ENCODE measurements at places on chromosomes 3 and 15. TPM values are rescaled to one million over a fixed set of nuclear protein-coding genes. Genes with fewer than 3 reads are reported as not detected.
A peak's percentile ranks its signal among the peaks of the same experiment; 100 is the strongest.

DNA sequence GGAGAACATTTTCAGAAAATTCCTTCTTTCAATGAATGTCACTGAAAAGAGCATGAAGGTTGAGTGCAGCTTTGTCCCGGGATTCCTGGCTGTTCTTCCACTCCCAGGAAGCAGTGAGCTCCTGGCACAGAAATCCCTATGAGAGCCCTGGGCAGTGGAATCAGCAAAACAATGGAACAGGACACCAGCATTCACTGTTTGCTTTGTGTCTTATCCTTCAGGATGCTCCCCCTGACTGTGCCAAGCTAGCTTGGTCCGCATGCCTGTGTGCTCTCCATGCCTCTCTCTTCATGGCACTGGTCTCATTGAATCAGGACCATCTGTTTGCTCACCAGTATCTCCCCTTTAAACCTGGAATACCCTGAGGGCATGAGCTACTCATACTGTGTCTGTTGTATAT, 102.0 kb upstream of the GADL1 start:
- no peaks in the 10 kb centered on the region for H3K4me1 ChIP-seq
- H3K36me3 ChIP-seq, result no peaks in the 10 kb centered on the region
- DNase-seq, result no peak
- no peak overlapping the region for H3K4me3 ChIP-seq
- peaks cover 3% of the 10 kb centered on the region for H3K27me3 ChIP-seq
- H3K27ac ChIP-seq, result no peak overlapping the region

The COL6A5 gene
- not detected for total RNA-seq

The CAND2 gene
- total RNA-seq, result 0.09 TPM

DNA sequence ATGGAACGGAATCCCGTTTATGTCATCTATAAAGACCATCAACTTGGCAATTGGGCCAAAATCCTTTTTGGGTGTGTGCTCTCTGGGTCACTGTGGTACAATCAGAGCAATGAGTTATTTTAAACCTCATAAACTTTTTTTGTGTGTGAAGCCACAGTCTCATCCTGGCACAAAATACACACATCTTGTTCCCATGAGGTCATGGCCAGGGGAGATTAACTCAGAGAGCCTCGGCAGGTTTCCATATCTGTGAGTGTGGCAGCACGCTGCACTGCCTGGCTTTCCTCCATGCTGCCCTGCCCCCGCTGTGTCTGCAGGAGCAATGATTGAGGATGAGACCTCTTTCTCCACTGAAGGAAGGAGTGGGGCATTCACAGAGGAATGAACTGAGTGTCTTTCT, 54.0 kb upstream of the DLG1 start:
- H3K27me3 ChIP-seq, result peaks cover 30% of the 10 kb centered on the region
- no peak overlapping the region for H3K27ac ChIP-seq
- no peak for DNase-seq
- H3K4me3 ChIP-seq, result no peak overlapping the region
- H3K36me3 ChIP-seq, result no peaks in the 10 kb centered on the region

The XCR1 gene
- not detected for total RNA-seq

DNA sequence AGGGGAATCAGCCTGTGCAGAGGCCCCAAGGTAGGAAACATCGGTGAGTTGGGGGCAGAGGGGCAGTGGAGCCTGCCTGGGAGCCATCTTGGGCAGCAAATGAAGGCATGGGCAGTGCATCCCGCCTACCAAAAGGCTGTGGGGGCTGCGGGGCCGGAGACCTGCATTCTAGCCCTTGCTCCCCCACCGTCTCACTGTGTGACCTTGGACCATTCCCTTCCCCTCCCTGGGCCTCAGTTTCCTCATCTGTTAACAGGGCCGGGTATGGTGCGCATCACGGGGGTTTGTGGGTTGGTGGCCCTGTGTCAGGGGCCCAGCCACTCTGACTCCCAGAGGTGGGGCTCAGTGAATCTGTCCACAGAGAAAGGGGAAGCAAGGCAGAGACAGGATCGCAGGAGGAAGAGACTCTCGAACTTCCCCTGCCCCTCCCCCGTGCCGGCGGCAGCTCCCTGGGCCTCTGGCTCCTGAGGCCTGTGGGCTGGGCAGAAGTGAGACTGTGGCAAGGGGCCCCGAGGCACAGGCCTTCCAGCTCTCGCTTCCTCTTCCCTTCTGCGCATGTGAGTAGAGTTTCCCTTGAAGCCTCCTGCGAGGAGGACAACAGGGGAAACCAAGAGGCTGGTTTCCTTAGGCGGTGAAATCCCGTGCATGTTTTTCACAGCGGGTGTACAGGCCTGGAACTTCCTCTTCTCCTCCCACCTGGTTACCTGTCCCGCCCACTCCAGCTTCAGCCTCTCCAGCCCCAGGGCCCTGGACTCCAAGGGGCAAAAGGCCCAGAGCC, 42.9 kb downstream of the IDH2 start:
- H3K4me1 ChIP-seq, result peaks cover 30% of the 10 kb centered on the region
- peak; percentile 84 for DNase-seq
- H3K4me3 ChIP-seq, result peak overlapping the region; percentile 35
- no peaks in the 10 kb centered on the region for H3K27me3 ChIP-seq
- peak overlapping the region; percentile 85 for H3K27ac ChIP-seq
- H3K36me3 ChIP-seq, result no peaks in the 10 kb centered on the region

The SPINT1 gene
- 3.7 TPM for total RNA-seq

GRCh38 chr15:31328969-31329639, 2.5 kb downstream of the KLF13 start:
- peak overlapping the region; percentile 95 for H3K4me3 ChIP-seq
- H3K27ac ChIP-seq, result peak overlapping the region; percentile 91
- H3K4me1 ChIP-seq, result peaks cover 54% of the 10 kb centered on the region
- peaks cover 25% of the 10 kb centered on the region for H3K36me3 ChIP-seq

The CRTAP gene
- total RNA-seq, result 40.3 TPM

- no peak overlapping the region for H3K4me3 ChIP-seq
- peak; percentile 64 for DNase-seq
- H3K27me3 ChIP-seq, result peaks cover 3% of the 10 kb centered on the region
- H3K4me1 ChIP-seq, result peaks cover 34% of the 10 kb centered on the region
- H3K27ac ChIP-seq, result no peak overlapping the region
- peaks cover 35% of the 10 kb centered on the region for H3K36me3 ChIP-seq
Observed at GRCh38 chr3:122497425-122497824, 17.3 kb downstream of the KPNA1 start.

The TMEM40 gene
- total RNA-seq, result not detected

- no peak overlapping the region for H3K27ac ChIP-seq
- H3K4me1 ChIP-seq, result no peaks in the 10 kb centered on the region
- no peaks in the 10 kb centered on the region for H3K27me3 ChIP-seq
- H3K4me3 ChIP-seq, result no peak overlapping the region
Observed at GRCh38 chr3:33125840-33126239, 12.0 kb downstream of the CRTAP start.

- H3K4me3 ChIP-seq, result no peak overlapping the region
- no peak for DNase-seq
- H3K27ac ChIP-seq, result no peak overlapping the region
- H3K27me3 ChIP-seq, result no peaks in the 10 kb centered on the region
Observed at GRCh38 chr3:38375072-38375471, 28.5 kb downstream of the XYLB start.

GRCh38 chr3:69226071-69226470, 103.7 kb upstream of the LMOD3 start:
- H3K27ac ChIP-seq, result no peak overlapping the region
- peaks cover 4% of the 10 kb centered on the region for H3K4me1 ChIP-seq
- DNase-seq, result no peak
- H3K4me3 ChIP-seq, result no peak overlapping the region
- peaks cover 13% of the 10 kb centered on the region for H3K36me3 ChIP-seq

The CHRM5 gene
- total RNA-seq, result not detected

DNA sequence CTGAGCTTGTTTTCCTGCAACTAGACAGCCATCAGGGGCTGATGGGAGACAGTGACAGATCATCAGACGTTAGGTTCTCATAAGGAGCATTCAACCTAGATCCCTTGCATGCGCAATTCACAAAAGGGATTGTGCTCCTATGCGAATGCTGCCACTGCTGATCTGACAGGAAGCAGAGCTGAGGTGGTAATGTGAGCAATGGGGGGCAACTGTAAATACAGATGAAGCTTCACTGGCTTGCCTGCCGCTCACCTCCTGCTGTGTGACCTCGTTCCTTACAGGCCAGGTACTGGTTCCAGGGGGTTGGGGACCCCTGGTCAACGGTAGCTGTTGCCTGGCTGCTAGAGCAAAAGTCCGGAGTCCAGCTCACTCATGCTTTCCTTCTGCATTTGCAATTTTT, 26.4 kb upstream of the KCNAB1 start:
- H3K4me1 ChIP-seq, result no peaks in the 10 kb centered on the region
- no peak overlapping the region for H3K4me3 ChIP-seq
- H3K36me3 ChIP-seq, result no peaks in the 10 kb centered on the region
- no peak for DNase-seq
- peaks cover 14% of the 10 kb centered on the region for H3K27me3 ChIP-seq

DNA sequence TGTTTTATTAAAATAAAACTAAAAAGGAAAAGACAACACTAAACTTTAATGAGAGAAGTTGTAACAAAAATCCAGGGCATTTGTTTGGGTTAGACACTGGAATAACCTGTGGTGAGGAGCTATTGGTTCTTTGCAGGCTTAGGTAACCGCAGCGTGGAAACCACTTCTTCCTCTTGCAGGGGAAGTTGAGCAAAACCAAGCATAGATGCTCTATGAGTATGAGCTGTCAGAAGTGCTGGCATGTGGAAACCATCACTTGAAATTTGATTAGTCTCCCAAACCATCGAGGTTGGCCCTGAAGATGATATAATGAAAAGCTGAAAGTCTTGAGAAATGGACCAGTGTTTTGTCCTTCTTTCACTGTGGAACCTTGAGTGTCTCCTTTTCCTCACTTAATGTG, 127.1 kb upstream of the RBMS3 start:
- H3K27ac ChIP-seq, result no peak overlapping the region
- no peaks in the 10 kb centered on the region for H3K36me3 ChIP-seq
- peaks cover 10% of the 10 kb centered on the region for H3K4me1 ChIP-seq
- peaks cover 5% of the 10 kb centered on the region for H3K27me3 ChIP-seq
- peak; percentile 76 for DNase-seq

The SEMA3F gene
- total RNA-seq, result 0.07 TPM

The LRRC2 gene
- total RNA-seq, result not detected

DNA sequence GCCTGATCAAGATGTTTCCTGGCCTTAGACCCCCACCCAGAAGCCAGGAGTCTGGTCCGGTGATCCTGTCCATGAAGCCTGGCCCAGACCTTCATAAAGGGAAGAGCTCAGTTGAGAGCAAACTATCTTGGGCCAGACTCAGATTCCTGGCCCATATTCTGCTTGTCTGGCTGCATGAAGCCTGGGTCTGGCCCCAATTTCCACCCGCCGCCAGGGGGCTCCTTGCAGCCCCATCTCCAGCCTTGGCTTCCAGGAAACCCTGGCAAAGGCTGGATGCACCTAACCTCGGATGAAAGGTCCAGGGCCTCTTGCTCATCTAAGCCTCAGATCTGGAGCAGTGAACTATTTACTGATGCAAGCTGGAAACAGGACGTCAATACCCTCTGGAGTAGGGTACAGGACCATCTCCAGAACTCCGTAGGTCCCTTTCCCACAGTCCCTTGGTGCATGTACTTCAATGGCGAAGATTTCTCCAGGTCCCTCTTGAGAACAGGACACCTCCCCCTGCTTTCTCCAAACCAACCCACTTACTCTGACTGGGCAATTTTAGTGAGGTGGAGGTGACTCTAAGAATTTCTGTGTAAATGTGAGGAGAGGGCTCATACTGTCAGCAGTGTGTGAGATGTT, 5.6 kb downstream of the FOXL2 start:
- H3K4me3 ChIP-seq, result no peak overlapping the region
- H3K27ac ChIP-seq, result no peak overlapping the region
- peaks cover 39% of the 10 kb centered on the region for H3K4me1 ChIP-seq
- H3K36me3 ChIP-seq, result peaks cover 3% of the 10 kb centered on the region
- peaks cover 94% of the 10 kb centered on the region for H3K27me3 ChIP-seq

The SCAANT1 gene
- 1.3 TPM for total RNA-seq

DNA sequence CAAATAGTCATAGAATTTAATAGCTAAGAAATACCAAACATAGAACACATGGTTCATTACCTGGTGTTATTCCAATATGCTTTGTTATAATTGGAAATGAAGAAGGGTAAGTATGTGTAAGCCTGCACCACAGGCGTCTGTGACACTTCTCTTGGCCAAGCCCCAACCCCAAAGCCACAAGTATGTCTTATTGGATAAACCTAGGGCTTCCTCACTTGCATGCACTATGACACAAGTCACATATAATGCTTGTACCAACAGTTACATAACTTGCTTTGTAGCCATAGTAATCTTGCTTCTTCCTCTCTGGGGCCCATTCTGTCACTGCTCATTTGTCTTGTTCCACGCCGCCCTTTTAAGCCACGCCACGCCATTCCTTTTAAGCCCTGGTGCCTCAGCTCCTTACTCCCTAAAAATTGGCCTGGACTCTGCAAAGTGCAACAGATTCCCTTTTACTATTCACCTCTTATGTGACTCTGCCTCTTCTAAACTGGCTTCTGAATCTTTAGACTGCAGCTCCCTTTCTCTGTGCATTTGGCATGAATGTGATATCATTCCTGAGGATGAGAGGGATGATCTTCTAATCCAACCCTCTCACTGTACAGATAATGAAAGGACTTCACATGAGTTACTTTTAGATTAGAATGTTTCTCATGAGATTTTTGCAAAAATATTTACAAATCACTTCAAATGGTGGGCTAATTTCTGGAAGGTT, 48.1 kb upstream of the EPHA3 start:
- DNase-seq, result no peak
- H3K36me3 ChIP-seq, result no peaks in the 10 kb centered on the region
- H3K4me1 ChIP-seq, result no peaks in the 10 kb centered on the region
- H3K27me3 ChIP-seq, result no peaks in the 10 kb centered on the region
- H3K27ac ChIP-seq, result no peak overlapping the region

The CPNE4 gene
- total RNA-seq, result not detected

The IQCF5 gene
- not detected for total RNA-seq

- peaks cover 7% of the 10 kb centered on the region for H3K4me1 ChIP-seq
- no peak overlapping the region for H3K27ac ChIP-seq
- no peak for DNase-seq
- H3K27me3 ChIP-seq, result no peaks in the 10 kb centered on the region
- H3K4me3 ChIP-seq, result no peak overlapping the region
Observed at GRCh38 chr3:45551214-45552010, 43.1 kb upstream of the LIMD1 start.

DNA sequence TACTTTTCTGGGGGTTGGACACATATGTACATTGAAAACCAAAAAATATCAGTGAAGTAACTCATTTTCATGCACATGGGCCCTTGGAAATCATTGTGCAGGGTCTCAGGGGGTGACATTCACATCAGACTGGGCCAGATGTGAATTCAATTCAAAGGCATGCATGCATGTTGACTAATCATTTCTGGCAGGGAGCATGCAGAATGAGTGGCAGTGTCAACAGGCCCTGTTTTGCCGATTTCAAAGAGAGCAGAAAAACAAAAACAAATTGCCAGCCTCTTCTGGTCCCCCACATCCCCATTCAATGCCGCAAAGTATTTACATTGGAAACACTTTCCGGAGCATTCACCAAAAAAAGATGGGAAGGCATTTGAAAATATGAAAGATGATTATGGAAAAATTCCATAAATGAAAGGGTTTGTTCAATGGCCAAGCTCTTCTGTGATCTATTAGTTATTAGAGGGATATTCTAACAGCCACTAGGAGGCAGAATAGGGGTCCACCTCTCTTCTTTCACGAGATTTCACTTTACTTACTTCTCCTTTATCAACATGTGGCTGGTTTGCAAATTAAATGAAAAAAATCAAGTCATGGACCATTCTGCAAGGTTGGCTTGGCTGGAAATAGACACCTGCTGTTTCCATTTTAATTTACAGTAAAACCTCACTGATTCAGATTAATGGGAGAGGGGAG, 119.9 kb upstream of the FEZF2 start:
- no peak overlapping the region for H3K27ac ChIP-seq
- no peak overlapping the region for H3K4me3 ChIP-seq
- no peaks in the 10 kb centered on the region for H3K36me3 ChIP-seq
- H3K27me3 ChIP-seq, result no peaks in the 10 kb centered on the region
- DNase-seq, result no peak

The DPH6 gene
- total RNA-seq, result 9.4 TPM

The PLXNA1 gene
- 15.0 TPM for total RNA-seq

GRCh38 chr15:94040541-94041248, 190.7 kb upstream of the MCTP2 start:
- no peak overlapping the region for H3K4me3 ChIP-seq
- H3K4me1 ChIP-seq, result no peaks in the 10 kb centered on the region
- peaks cover 18% of the 10 kb centered on the region for H3K27me3 ChIP-seq
